T-helper 2 cell treated with Interferon-gamma antibody and Interleukin-4, amounts not matched to agents 5 μg/mL and 100 μg/mL, for 36 hours (primary cell): ENCODE measurements at places on chromosomes 1 and 21.

DNA sequence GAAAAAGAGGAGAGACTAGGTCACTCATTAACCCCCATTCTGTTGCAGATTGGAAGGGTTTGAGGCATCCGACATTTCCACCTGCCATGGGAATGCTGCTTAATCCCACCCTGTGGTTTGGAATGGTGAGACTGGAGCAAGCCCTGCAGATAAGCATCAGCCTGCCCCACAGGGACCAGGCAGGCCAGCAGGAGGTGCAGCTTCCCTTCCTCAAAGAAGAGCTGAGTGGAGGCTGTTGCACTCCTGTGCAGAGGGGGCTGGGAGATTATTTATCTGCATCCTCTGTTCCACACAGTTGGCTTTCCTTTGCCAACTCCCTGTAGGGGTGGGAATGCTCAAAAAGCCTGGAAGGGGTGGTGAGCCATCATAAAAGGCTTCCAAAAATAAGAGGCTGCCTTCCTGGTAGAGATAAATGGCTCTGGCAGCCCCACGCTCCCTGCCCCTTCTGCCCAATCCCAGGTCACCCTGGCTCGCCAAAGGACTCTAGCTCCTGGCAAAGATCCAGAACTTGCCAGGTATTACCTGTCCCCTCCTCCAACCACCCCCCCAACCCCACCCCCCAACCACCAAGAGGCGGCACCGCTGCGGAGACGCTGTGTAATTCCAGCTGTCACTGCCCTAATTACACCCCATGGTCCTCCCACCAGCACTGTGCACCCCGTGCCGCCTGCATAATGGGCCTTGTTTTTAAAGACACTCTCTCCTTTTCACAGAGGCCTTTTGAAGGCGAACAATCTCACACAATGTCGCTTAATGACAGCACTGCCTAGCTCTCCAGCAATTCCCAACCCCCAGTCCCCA is 83.0 kb upstream of the ZC3H12A start:
- H3K36me3 ChIP-seq: no peaks in the 10 kb centered on the region
- DNase-seq: no peak
- H3K4me1 ChIP-seq: no peaks in the 10 kb centered on the region
- no peak overlapping the region for H3K4me3 ChIP-seq
- no peak overlapping the region for H3K27ac ChIP-seq

DNA sequence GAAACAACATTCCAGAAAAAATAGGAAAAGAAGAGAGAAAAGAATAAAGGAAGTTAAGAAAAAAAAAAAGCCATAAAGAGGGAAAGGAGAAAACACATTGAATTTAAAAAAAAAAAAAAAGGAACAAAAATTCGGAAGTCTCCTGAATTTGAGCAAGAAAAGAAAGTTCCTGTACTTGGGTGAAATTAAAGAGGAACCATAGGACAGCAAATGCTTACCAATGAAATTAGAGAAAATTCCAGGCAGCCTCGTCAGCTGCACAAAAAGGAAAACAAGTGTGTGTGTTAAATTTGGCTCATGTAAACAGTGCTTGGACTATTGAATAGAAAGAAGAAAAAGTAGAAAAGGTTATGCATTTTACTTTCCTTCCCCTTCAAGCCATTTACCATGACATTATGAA is 4.9 kb downstream of the IL12RB2 start:
- peaks cover 55% of the 10 kb centered on the region for H3K4me1 ChIP-seq
- peaks cover 23% of the 10 kb centered on the region for H3K36me3 ChIP-seq
- H3K27me3 ChIP-seq: no peaks in the 10 kb centered on the region
- H3K27ac ChIP-seq: no peak overlapping the region
- DNase-seq: no peak

- no peaks in the 10 kb centered on the region for H3K4me1 ChIP-seq
- H3K27ac ChIP-seq: no peak overlapping the region
- peaks cover 2% of the 10 kb centered on the region for H3K27me3 ChIP-seq
- H3K36me3 ChIP-seq: no peaks in the 10 kb centered on the region
- no peak overlapping the region for H3K4me3 ChIP-seq
Measured at GRCh38 chr1:226034482-226034881, 28.0 kb upstream of the H3-3A start.

DNA sequence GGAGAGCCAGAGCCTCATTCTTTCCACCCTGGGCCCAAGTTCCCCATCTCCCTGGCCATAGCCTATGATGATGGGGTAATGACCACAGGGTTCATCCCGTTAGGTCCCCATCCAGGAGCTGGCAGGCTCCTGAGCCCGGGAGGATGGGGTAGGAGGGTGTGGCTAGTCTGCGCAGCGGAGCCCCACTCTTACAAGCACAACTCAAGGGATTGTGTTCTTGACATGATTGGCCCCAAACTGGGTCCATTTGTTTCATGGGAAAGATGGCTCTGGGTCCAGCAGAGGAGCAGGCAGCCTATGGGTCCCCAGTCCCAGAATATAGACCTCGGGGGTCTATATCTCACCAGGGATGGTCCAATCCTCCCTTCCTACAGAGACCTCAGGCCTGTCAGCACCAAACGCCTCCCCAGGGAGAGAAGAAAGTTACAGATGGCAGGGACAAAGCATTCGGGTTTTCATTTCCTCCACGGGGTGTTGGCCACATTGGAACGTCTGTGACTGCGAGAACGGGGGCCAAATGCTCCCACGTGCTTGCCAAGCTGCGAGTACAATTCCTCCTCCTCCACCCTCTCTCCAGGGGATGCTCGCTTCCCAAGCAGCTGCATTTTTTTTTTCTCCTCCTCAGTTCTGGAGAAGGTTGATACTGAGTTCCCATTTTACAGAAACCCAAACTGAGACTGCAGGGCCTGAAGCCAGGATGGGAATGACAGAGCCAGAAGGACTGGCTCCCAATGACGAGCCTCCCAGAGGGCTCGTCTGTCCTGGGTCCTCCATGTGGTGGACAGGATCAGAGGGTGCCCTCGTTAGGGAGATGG is 71.0 kb downstream of the DHRS3 start:
- peaks cover 4% of the 10 kb centered on the region for H3K27me3 ChIP-seq
- H3K4me3 ChIP-seq: no peak overlapping the region
- H3K36me3 ChIP-seq: no peaks in the 10 kb centered on the region
- H3K4me1 ChIP-seq: no peaks in the 10 kb centered on the region
- DNase-seq: no peak

GRCh38 chr1:200990114-200990513 is 33.4 kb downstream of the KIF21B start:
- H3K4me1 ChIP-seq: no peaks in the 10 kb centered on the region
- no peaks in the 10 kb centered on the region for H3K27me3 ChIP-seq
- no peak overlapping the region for H3K4me3 ChIP-seq
- H3K27ac ChIP-seq: no peak overlapping the region
- DNase-seq: no peak
- peaks cover 40% of the 10 kb centered on the region for H3K36me3 ChIP-seq

GRCh38 chr1:74937176-74937575 is 197.0 kb upstream of the LHX8 start:
- no peaks in the 10 kb centered on the region for H3K4me1 ChIP-seq
- H3K27me3 ChIP-seq: no peaks in the 10 kb centered on the region
- H3K27ac ChIP-seq: no peak overlapping the region
- H3K36me3 ChIP-seq: no peaks in the 10 kb centered on the region

DNA sequence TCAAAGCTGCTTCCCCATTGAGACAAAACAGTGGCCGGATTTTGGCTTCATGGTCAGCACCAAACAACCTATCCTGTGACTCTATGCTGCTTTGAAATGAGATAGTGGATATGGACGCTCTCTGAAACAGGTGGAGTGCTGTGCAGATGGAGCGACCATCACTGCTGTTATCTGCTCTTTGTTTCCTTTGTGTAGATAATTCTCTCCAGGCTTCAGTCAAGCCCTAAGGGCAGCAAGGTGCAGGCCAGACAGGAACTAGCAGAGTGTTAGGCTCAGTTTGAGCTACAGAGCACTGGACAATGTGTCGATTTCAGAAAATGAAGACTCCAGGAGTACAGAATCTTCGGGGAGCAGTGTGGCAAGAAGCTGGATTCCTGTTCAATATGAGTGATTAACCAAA is 4.8 kb upstream of the IRF6 start:
- DNase-seq: no peak
- H3K27me3 ChIP-seq: no peaks in the 10 kb centered on the region
- no peaks in the 10 kb centered on the region for H3K36me3 ChIP-seq
- peaks cover 2% of the 10 kb centered on the region for H3K4me1 ChIP-seq
- H3K27ac ChIP-seq: no peak overlapping the region

- H3K36me3 ChIP-seq: no peaks in the 10 kb centered on the region
- peaks cover 7% of the 10 kb centered on the region for H3K27me3 ChIP-seq
- H3K4me1 ChIP-seq: peaks cover 15% of the 10 kb centered on the region
- no peak overlapping the region for H3K27ac ChIP-seq
- H3K4me3 ChIP-seq: no peak overlapping the region
Measured at GRCh38 chr21:35423709-35424108, 374.6 kb upstream of the RUNX1 start.

GRCh38 chr1:52679048-52679447 is 19.1 kb downstream of the COA7 start:
- peaks cover 17% of the 10 kb centered on the region for H3K4me1 ChIP-seq
- H3K36me3 ChIP-seq: peaks cover 8% of the 10 kb centered on the region
- H3K27me3 ChIP-seq: no peaks in the 10 kb centered on the region
- no peak overlapping the region for H3K27ac ChIP-seq

DNA sequence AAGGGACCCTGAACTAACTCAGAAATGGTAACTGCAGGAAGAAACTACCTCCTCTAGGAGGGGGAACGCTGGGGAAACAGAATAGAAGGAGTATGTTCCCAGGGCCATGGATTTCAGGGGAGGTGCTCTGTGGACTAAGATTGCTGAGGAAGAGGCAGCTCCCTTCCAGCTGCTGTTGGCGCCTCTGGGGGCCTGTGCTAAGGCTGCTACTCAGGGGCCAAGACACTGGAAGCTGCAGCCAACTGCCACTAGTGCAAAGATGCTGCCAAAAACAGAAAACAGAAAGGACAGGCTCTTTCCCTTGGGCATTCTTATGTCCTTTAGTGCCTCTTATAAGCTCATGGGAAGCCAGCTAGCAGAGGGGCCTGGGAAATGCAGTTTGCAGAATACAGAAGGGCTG is 58.0 kb upstream of the SGIP1 start:
- peaks cover 13% of the 10 kb centered on the region for H3K27me3 ChIP-seq
- H3K27ac ChIP-seq: no peak overlapping the region
- H3K36me3 ChIP-seq: no peaks in the 10 kb centered on the region
- H3K4me3 ChIP-seq: no peak overlapping the region
- no peaks in the 10 kb centered on the region for H3K4me1 ChIP-seq

DNA sequence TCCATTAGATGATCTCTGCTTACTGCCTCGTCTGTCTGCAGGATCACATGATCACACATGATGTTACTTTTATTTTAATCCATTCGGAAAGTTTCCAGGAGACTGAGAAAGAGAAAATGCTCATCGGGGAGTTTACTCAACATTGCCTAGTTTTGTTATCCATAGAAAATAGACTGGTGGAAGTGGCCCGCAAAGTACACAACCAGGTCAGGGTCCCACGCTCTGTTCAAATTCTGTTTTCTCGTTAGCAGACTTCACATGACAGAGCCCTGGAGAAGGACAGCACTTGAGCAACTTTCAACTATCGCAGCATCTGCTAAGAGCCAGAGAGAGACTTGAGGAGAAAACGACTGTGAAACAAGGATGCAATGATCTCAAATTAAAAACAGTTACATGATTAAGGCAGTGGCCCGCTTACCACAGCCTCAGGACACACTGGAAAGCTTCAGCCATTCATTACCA is 44.2 kb downstream of the ADAMTS1 start:
- no peaks in the 10 kb centered on the region for H3K27me3 ChIP-seq
- H3K27ac ChIP-seq: no peak overlapping the region
- no peak for DNase-seq
- no peak overlapping the region for H3K4me3 ChIP-seq

DNA sequence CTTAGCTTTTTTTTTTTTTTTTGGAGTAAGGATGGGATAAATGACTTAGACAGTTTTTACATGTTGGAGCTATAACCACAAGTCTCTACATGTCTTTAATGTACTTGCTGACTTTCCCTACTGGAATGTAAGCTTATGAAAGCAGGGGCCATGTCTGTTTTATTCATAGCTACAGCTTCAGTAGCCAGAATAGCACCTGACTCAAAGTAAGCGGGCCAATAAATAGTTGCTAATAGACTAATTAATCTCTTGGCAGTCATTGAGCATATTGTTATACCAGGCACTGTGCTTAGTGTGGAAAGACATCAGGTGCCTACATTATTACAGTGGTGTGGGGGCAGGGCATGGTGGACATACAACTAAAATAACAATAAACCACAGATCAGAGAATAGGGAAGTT is 84.4 kb upstream of the HOOK1 start:
- H3K4me1 ChIP-seq: peaks cover 8% of the 10 kb centered on the region
- no peak overlapping the region for H3K27ac ChIP-seq
- no peaks in the 10 kb centered on the region for H3K36me3 ChIP-seq
- peaks cover 6% of the 10 kb centered on the region for H3K27me3 ChIP-seq
- DNase-seq: no peak
- no peak overlapping the region for H3K4me3 ChIP-seq

DNA sequence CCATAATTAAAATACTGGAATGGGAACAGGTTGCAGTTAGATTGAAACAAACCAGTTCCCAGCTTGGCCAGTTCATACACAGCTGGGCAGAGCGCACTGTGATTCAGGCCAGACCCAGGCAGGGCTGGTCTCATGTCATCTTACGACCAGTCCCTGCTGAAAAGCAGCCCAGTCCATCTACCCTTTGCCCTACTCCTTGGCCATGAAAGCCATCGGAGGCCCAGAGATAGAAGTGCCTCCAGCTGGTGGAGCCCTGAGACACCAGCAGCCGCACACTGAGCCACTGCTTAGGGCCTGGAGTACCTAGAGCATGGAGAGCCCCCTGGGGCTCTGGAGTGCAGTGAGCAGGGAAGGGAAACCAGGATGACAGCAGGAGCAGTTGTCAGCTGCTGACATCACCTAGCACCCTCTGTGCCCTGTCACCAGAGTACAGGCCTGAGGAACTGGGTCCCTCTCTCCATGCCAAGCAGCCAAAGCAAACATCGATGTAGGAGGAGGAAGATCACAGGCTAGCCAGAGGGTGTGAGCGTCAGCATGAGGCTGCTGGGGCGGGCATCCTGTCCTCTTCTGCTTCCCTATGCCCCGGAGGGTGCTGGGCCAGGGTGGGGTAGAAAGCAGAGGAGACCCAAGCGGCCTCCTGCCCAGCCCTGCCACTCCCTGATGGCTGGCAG is 34.2 kb upstream of the TMEM125 start:
- no peak overlapping the region for H3K4me3 ChIP-seq
- no peak for DNase-seq
- H3K27me3 ChIP-seq: peaks cover 6% of the 10 kb centered on the region
- H3K36me3 ChIP-seq: no peaks in the 10 kb centered on the region

DNA sequence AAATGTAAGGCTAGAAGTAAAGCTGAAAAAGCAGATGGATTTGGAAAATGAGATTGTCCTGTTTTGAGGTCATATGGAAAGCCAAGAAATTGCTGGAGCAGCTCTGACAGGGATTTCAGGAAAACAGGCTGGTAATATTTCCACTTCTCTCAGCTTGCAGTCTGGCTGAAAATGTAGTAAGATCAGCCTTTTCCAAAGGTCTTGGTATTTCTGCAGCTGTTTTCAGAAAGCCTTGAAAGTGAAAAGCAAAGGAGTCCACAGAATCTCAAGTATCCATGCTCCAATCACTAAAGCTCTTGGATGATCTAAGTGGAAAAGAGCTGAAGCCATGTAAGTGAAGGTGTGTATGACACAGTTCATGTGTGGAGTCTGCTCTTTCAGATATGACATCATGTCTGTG is 41.6 kb upstream of the APOBEC4 start:
- H3K36me3 ChIP-seq: no peaks in the 10 kb centered on the region
- H3K27me3 ChIP-seq: no peaks in the 10 kb centered on the region
- H3K4me3 ChIP-seq: no peak overlapping the region
- H3K27ac ChIP-seq: no peak overlapping the region
